Heart right ventricle (tissue), 16 donors: ENCODE measurements at places on chromosomes 1 and 21. TPM values are rescaled to one million over a fixed set of nuclear protein-coding genes. Genes with fewer than 3 reads are reported as not detected.

RNF186 gene
- polyA plus RNA-seq = not detected

INTS7 gene
- 6.4 TPM for polyA plus RNA-seq

COL11A1 gene
- not detected for polyA plus RNA-seq

TRPM2 gene
- 1.2 TPM for polyA plus RNA-seq

CCDC185 gene
- polyA plus RNA-seq = not detected

NAV1 gene
- polyA plus RNA-seq = 61.5 TPM

OR2T3 gene
- polyA plus RNA-seq = not detected

SERPINC1 gene
- not detected for polyA plus RNA-seq

NEGR1 gene
- 2.3 TPM for polyA plus RNA-seq

GBP6 gene
- not detected for polyA plus RNA-seq

CDA gene
- 10.3 TPM for polyA plus RNA-seq

CTBS gene
- 4.2 TPM for polyA plus RNA-seq

OVAAL gene
- 2.3 TPM for polyA plus RNA-seq

DPT gene
- 74.1 TPM for polyA plus RNA-seq

NBPF6 gene
- polyA plus RNA-seq = not detected
